Stomach (tissue), 19 donors: ENCODE measurements at places on chromosomes 7 and 10. TPM values are rescaled to one million over a fixed set of nuclear protein-coding genes. Genes with fewer than 3 reads are reported as not detected.

GRCh38 chr10:125738206-125738605 is 18.7 kb downstream of the EDRF1 start:
- no peak overlapping the region for H3K4me3 ChIP-seq
- peaks cover 100% of the 10 kb centered on the region for H3K36me3 ChIP-seq
- no peak for DNase-seq
- no peaks in the 10 kb centered on the region for H3K27me3 ChIP-seq

DNA sequence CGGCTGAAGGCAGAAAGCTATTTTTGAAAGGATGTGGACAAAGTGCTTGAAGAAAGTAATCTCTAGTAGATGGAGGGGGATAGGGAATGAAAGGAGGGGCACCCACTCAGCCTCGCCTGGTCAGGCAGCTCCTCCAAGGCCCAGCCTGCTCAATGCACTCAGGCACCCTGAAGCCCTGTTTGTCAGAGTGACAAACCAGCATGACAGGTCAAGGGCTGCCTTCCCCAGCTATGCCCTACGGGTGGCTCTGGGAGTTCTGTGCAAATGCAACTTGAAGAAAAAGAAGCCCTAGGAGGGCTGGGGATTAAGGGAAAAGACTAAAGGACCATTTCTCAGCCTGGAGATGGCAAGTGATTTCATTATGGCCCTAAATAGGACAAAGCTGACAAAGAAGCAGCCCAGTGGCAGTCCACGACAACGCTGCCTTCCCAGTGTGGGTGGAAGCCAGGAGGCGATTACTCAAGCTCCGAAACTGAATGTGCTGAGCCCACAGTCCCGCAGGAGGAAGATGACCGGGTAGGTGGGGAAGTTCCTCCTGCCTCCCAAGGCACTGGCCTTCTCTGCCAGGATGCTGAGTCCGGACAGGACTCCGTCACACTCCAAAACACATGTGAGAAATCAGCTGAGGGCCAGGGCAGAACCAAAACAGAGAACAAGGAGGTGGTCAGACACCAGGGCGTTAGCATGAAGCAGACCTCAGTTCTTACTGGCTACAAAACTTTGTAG is 16.3 kb downstream of the LIPA start:
- no peaks in the 10 kb centered on the region for H3K4me1 ChIP-seq
- peaks cover 44% of the 10 kb centered on the region for H3K36me3 ChIP-seq
- H3K27ac ChIP-seq = no peak overlapping the region
- peak; percentile 34 for DNase-seq

GRCh38 chr10:102394801-102395399 is 605 bp upstream of the NFKB2 start:
- H3K27me3 ChIP-seq = no peaks in the 10 kb centered on the region
- H3K36me3 ChIP-seq = peaks cover 23% of the 10 kb centered on the region
- no peak for DNase-seq
- H3K4me1 ChIP-seq = peaks cover 56% of the 10 kb centered on the region

GRCh38 chr10:97243836-97244235 is 48.6 kb downstream of the ARHGAP19 start:
- no peak for DNase-seq
- no peak overlapping the region for H3K4me3 ChIP-seq
- H3K36me3 ChIP-seq = peaks cover 68% of the 10 kb centered on the region
- no peaks in the 10 kb centered on the region for H3K4me1 ChIP-seq

- no peak overlapping the region for H3K27ac ChIP-seq
- H3K4me3 ChIP-seq = no peak overlapping the region
- no peak for DNase-seq
- H3K4me1 ChIP-seq = no peaks in the 10 kb centered on the region
- no peaks in the 10 kb centered on the region for H3K36me3 ChIP-seq
- H3K27me3 ChIP-seq = no peaks in the 10 kb centered on the region
Measured at GRCh38 chr7:22001345-22002004, 55.8 kb upstream of the CDCA7L start.

DNA sequence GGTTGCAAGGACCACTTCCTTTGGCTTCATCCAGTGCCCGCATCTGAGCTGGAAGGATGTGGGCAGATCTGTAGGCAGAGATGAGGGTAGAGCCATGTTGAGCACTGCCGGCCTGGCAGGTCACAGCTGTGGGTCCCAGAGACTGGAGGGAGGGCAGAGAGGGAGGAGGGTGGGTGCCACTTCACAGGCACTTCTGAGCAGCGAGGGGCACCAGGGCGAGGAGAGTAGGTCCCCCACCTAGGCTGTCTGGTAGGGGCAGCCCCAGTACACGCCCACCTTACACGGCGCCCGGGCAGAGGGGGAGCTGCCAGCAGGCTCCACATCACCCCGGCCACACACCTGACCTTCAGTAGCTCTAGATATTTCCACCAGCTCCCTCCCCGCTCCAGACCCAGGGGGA is 473.0 kb upstream of the FOXK1 start:
- no peak for DNase-seq
- H3K4me1 ChIP-seq = no peaks in the 10 kb centered on the region
- no peak overlapping the region for H3K27ac ChIP-seq
- H3K36me3 ChIP-seq = peaks cover 3% of the 10 kb centered on the region

GRCh38 chr10:132148261-132149251 is 38.2 kb upstream of the DPYSL4 start:
- no peak overlapping the region for H3K27ac ChIP-seq
- DNase-seq = no peak
- no peak overlapping the region for H3K4me3 ChIP-seq

CC2D2B gene
- polyA plus RNA-seq = not detected

DNA sequence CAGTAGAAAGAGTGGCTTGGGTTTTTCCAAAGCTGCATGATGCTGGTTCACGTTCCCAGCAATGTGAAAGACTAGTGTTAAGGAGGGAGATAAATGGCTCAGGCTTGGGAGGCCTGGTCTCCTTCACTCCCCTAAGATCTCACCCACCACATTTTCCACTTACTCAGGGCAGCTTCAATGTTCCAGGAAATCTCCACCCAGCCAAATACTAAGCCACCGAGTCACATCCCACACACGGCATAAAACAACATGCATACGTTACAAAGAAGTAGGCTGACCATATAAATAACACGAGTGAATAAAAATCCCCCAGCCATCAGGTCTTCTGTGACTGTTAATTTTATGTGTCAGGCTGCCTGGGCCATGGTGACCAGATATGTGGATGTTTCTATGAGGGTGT is 303.5 kb downstream of the SFMBT2 start:
- peak; percentile 8 for DNase-seq
- no peak overlapping the region for H3K27ac ChIP-seq
- no peak overlapping the region for H3K4me3 ChIP-seq
- H3K4me1 ChIP-seq = no peaks in the 10 kb centered on the region
- no peaks in the 10 kb centered on the region for H3K36me3 ChIP-seq
- H3K27me3 ChIP-seq = no peaks in the 10 kb centered on the region

DNA sequence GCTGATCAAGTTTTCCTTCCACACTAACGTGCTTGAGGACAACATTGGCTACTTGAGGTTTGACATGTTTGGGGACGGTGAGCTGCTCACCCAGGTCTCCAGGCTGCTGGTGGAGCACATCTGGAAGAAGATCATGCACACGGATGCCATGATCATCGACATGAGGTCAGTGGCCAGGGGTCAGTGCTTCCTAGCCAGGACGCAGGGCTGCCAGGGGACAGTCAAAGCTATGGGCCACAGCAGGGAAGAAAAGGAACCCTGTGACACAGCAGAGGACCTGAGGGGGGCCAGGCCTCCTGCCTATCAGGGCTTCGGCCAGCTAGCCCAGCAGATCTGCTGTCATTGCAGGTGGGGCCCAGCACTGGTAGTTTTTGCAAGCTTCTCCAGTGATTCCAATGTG is 5.2 kb downstream of the RBP3 start:
- H3K4me1 ChIP-seq = no peaks in the 10 kb centered on the region
- no peak overlapping the region for H3K4me3 ChIP-seq
- H3K36me3 ChIP-seq = no peaks in the 10 kb centered on the region
- no peak overlapping the region for H3K27ac ChIP-seq
- no peaks in the 10 kb centered on the region for H3K27me3 ChIP-seq

- no peaks in the 10 kb centered on the region for H3K27me3 ChIP-seq
- peaks cover 65% of the 10 kb centered on the region for H3K4me1 ChIP-seq
- peak overlapping the region; percentile 31 for H3K27ac ChIP-seq
Measured at GRCh38 chr7:1053002-1053411, 8.7 kb downstream of the GPR146 start.

- no peaks in the 10 kb centered on the region for H3K27me3 ChIP-seq
- peak; percentile 57 for DNase-seq
- no peaks in the 10 kb centered on the region for H3K36me3 ChIP-seq
- H3K4me1 ChIP-seq = peaks cover 41% of the 10 kb centered on the region
Measured at GRCh38 chr10:5975641-5976473, 1.5 kb downstream of the IL15RA start.

GRCh38 chr7:29840701-29841100 is 34.4 kb downstream of the WIPF3 start:
- DNase-seq = no peak
- H3K27ac ChIP-seq = no peak overlapping the region
- H3K36me3 ChIP-seq = peaks cover 6% of the 10 kb centered on the region
- H3K4me1 ChIP-seq = no peaks in the 10 kb centered on the region
- H3K4me3 ChIP-seq = no peak overlapping the region

DNA sequence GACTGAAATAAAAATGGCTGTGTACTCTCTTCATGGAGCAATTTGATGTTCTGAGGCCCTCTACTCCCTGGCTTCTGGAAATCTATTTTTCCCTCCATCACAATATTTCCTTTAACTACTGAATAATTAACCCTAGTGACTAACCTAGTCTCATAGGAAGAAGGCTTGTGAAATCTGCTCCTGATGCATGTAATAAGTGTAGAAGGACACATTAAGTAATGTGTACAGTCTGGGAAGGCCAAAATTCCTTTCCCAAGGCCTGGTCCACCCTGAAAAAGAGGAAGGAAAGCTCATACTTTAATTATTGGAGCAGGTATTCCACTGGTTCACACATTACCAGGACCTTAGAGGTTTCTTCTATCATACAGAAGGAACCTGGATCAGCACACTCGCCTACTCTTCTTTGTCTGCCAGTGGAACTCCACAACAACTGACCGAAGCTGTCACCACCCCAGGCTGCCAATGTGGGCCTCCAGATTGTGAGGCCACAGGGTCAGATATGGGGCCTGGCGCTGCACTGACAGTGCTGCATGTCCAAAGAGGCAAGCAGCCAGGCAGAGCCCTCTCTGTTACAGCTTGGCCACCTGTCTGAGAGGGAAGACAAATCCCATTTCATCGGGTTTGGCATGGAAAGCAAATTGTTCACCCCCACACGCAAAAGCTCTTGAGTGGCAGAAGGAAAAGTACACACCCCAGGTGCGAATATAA is 54.4 kb upstream of the FAM133B start:
- no peaks in the 10 kb centered on the region for H3K36me3 ChIP-seq
- H3K27me3 ChIP-seq = no peaks in the 10 kb centered on the region
- no peak for DNase-seq
- H3K4me3 ChIP-seq = no peak overlapping the region

- H3K4me3 ChIP-seq = peak overlapping the region; percentile 89
- H3K4me1 ChIP-seq = peaks cover 23% of the 10 kb centered on the region
- H3K36me3 ChIP-seq = no peaks in the 10 kb centered on the region
- peak; percentile 56 for DNase-seq
- H3K27me3 ChIP-seq = no peaks in the 10 kb centered on the region
Measured at GRCh38 chr10:95560278-95561176, 644 bp downstream of the SORBS1 start.

DNA sequence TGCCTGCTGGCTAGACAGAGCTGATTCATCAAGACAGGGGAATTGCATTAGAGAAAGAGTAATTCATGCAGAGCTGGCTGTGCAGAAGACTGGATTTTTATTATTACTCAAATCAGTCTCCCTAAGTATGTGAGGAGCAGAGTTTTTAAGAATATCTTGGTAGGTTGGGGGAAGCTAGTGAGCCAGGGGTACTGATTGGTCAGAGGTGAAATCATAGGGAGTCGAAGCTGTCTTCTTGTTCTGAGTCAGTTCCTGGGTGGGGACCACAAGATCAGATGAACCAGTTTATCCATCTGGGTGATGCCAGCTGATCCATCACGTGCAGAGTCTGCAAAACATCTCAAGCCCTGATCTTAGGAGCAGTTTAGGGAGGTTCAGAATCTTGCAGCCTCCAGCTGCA is 39.8 kb downstream of the FOXI2 start:
- no peak overlapping the region for H3K27ac ChIP-seq
- H3K4me3 ChIP-seq = no peak overlapping the region
- no peak for DNase-seq
- H3K27me3 ChIP-seq = no peaks in the 10 kb centered on the region

DNA sequence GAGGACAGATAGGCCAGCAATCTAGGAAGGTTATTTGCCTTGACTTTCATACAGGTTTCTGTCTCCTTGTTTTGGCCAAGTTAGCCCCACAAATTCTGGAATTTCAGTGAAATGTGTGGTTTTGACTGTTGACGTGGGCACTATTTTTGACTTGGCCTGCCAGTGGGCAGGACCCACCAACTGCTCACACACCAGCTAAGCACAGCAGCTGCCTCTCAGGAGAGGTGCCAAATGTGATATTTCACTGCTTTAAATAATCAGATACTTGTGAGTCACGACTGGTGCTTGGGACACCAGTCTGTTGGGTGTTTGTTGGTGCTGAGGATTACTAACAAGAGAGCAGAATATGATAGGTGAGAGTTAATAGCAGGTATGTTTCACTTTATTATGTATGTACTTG is 409.7 kb upstream of the MTPN start:
- no peaks in the 10 kb centered on the region for H3K4me1 ChIP-seq
- no peak for DNase-seq
- H3K36me3 ChIP-seq = no peaks in the 10 kb centered on the region
- no peak overlapping the region for H3K27ac ChIP-seq
- no peak overlapping the region for H3K4me3 ChIP-seq

DNA sequence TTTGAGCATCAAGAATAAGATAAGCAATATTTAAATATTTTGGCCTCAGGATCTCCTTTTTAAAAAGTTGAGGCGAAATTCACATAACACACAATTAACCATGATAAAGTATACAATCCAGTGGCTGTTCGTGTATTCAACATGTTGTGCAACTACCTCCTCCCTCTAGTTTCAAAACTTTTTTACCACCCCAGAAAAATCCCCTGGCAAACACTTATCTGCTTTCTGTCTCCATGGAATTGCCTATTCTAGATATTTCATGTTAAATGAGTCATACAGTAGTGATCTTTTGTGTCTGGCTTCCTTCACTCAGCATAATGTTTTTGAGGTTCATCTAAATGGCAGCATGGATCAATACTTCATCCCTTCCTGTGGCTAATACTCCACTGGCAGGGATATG is 31.8 kb upstream of the IL15RA start:
- H3K27me3 ChIP-seq = no peaks in the 10 kb centered on the region
- H3K4me3 ChIP-seq = no peak overlapping the region
- no peak overlapping the region for H3K27ac ChIP-seq

DNA sequence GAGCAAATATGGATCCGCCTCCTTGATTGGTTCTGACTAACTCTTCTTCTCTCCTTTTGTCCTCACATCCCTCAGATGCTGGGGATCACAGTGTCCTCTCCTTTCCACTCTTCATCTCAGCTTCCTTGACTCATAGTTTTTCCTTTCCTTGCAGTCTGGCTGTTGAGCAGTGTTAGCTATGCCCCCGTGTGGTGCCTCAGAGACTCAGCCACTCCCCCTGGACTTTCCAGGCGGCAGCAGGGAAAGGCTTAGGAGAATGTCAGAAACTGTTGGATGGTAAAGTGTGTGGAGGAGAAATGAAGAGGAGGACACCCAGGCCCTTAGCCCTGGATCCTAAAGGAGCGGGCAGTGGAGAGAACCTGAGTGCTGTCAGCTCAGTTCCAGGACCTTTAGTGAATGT is 267.5 kb downstream of the CELF2 start:
- H3K4me3 ChIP-seq = no peak overlapping the region
- no peaks in the 10 kb centered on the region for H3K4me1 ChIP-seq
- H3K36me3 ChIP-seq = peaks cover 68% of the 10 kb centered on the region
- no peaks in the 10 kb centered on the region for H3K27me3 ChIP-seq
